Activated B cell treated with CpG ODN at 0.5 μM for 24 hours (primary cell): ENCODE measurements at places on chromosomes 11 and 22. TPM values are rescaled to one million over a fixed set of nuclear protein-coding genes. Genes with fewer than 3 reads are reported as not detected.

CYB5R2 gene
- 22.3 and 25.9 TPM in 2 replicates for total RNA-seq

OR51B5 gene
- 0.27 TPM in 1 of 2 replicates, not detected in the other for total RNA-seq

- DNase-seq = no peak
Measured at GRCh38 chr11:90803366-90803765, 580.5 kb upstream of the CHORDC1 start.

DNA sequence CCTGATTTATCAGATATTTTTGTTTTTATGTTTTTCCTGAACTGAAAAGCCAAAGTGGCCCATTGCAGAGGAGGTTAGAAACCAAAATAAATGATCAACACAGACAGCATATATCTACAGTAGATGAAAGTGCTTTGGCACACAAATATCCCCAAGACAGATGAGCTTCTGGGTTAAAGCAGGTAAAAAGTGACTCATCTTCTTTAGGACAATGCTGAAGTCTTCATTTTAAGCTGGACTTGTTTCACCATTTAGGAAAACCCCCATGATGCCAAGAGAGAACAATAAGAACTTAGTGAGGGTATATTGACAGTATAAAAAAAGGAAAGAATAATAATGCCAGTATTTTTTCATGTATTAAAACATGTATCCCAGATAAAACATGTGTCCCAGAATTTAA lies 100.8 kb upstream of the OR9G4 start:
- no peak for DNase-seq

DNA sequence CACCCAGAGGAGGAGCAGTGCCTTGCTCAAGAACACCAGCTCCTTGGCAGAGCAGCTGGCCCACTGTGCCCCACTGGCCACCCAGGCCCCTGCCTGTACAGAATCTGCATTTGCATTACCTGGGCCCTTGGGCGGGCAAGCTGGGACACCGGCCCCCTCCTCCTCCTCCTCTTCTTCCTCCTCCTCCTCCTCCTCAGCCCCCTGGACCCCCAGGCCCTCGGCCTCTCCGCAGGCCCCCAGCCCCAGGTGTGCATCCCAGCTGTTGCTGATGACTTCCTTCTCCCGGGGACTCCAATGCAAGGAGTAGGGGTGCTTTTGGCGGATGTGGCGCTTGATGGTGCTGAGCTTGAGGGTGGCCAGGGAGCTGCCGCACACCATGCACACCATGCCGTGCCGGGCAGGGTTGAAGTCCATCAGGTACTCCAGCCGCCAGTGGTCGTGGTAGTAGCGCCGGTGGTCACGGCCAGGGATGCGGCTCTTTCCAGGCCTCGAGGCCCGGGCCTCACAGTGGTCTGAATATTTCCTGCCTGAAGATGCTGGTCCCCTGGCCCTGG lies 2.8 kb downstream of the ZFTA start:
- DNase-seq = no peak

GRCh38 chr11:97645736-97646135 lies 1255.9 kb downstream of the JRKL start:
- DNase-seq = no peak

DNA sequence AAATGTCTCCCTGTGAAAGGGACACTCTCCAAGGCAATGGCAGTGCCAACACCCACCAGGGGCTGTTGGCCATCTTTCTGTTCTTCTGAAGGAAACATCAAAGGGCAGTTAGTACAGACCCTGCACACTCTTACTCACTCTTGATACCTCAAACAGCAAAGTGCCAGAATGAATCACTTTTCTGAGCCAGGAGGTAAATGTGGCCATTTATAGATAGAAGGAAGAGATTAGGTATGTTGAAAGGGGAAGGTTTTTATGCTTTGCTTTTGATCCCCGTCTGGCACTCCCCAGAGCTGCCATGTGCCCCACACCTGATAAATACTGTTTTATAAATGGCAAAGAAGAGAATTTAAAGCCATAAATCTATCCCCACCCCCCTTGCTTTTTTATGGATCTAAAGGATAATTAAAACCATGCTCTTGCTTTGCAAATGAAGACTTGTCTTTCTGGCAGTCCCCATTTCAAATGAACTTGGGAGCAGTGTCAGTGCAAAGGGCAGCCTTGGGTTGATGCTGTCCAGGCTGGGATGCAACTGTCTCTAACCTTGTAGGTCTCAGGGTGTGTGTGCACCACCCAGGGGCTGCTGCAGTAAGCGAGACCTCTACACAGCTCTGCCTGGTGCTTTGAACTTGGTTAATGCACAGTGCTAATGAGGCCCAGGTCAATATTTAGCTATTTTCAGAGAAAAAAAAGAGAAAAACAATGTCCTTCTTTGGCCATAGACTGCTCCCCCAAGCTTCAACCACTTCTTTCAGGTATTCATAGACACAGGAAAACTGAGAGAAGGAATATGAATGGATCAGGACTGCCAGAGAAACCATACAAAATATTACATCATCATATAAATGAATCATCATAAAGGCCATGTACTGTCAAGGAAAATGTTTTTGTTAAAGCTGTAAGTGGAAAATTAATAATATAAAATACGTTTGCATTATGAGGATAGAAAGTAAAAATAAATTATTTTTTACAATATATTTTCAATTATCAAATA lies 207.5 kb downstream of the ETS1 start:
- no peak for DNase-seq

- DNase-seq = no peak
Measured at GRCh38 chr22:28014211-28015045, 95.4 kb upstream of the PITPNB start.

- no peak for DNase-seq
Measured at GRCh38 chr22:39917776-39918495, 17.1 kb downstream of the GRAP2 start.

DNA sequence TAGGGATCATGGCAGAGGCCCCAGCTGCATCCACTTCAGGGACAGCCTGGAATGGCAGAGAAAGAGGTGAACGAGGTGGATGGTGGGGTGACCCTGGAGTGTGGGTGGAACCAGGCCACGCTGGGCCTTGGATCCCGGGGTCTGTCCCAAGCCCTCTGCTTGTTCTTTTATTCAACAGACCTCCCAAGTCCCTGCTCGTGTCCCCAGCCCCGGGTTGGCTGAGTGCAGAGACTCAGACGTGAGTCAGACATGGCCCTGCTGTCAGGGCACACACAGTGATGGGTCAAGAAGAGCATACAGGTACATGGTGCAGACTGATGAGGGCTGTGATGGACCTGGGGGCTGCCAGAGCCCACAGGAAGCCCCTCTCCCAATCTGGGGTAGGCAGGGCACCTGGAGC lies 6.6 kb downstream of the ARHGAP8 start:
- no peak for DNase-seq

DNA sequence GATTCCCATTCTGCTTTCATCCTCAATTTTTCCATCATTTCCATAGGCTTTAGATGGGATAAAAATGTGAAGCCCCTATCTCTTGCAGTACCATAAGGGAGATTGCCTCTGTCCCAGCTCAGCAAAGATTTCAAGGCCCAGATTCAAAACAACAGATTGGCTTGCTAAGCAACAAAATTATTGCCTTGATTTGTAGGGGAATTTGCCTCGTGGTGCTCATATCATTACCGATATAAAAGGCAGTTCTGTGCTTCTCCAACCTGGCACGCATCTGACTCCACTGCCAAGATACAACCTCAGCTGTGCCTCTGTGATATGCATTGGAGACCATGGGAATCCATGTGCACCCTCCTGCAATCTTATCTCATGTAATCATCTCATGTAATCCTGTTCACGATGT lies 25.0 kb upstream of the CEP126 start:
- no peak for DNase-seq

DNA sequence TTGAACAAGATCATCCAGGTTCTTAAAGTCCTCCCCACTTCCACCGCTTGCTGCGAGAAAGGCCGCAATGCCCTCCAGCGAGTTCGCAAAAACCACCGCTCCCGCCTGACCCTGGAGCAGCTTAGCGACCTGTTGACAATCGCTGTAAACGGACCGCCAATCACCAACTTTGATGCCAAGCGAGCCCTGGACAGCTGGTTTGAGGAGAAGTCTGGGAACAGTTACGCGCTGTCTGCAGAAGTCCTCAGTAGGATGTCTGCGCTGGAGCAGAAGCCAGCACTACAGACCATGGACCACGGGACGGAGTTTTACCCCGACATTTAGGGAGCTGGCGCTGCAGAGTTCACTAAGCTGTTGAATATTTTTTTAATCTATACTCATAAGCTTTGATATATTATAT lies 58.3 kb downstream of the SYT13 start:
- DNase-seq = no peak

- DNase-seq = no peak
Measured at GRCh38 chr11:46170797-46171196, 49.5 kb upstream of the PHF21A start.

- no peak for DNase-seq
Measured at GRCh38 chr22:38110008-38110862, at the start of gene BAIAP2L2. TSS of gene BAIAP2L2 (minus strand) at chr22:38110684. CDS start at chr22:38110525, 159 bp downstream.

GRCh38 chr11:10528121-10528520 lies 12.9 kb downstream of the RNF141 start:
- no peak for DNase-seq

GRCh38 chr11:112513417-112513816 lies 252.8 kb upstream of the PLET1 start:
- no peak for DNase-seq

DNA sequence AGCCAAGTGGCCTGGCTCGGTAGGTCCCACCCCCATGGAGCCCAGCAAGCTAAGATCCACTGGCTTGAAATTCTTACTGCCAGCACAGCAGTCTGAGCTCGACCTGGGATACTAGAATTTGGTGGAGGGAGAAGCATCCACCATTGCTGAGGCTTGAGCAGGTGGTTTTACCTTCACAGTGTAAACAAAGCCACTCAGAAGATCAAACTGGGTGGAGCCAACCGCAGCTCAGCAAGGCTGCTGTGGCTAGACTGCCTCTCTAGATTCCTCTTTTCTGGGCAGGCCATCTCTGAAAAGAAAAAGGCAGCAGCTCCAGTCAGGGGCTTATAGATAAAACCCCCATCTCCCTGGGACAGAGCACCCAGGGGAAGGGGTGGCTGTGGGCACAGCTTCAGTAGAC lies 22.3 kb upstream of the OR5B21 start:
- DNase-seq = no peak
